ENCODE measurements at places on chromosomes 7 and 10. TPM values are rescaled to one million over a fixed set of nuclear protein-coding genes. Genes with fewer than 3 reads are reported as not detected.
A peak's percentile ranks its signal among the peaks of the same experiment; 100 is the strongest.

GRCh38 chr7:33873518-33873917 lies 31.8 kb upstream of the BMPER start:
- peak; percentile 37 for DNase-seq

PTF1A gene
- total RNA-seq: not detected

GRCh38 chr10:120641695-120642094 lies 184.7 kb downstream of the PLPP4 start:
- peak; percentile 3 for DNase-seq

DNA sequence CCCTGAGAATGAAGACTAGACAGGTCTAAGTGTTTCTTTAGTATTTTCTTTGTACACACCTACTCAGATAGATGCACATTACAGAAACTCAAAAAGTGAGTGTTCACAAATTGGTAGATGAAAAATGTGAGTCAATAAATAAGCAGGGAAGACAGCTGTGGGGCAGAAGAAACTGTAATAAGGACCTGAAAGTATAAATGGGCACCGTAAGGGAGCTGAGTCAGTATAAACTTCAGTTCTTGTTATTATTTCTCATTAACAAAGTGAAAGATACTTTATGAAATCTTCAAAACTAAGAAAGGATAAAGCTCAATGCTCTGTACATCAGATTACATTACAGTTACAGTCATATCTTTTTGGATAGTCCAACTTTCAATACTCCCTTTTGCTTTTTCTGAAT lies 2.5 kb downstream of the MTPN start:
- no peak for DNase-seq

GRCh38 chr7:142711746-142712616 lies 37.3 kb upstream of the PRSS1 start:
- DNase-seq: peak; percentile 34

ATOH7 gene
- total RNA-seq: 0.07 TPM

GRCh38 chr7:26170663-26171062 lies 18.7 kb downstream of the NFE2L3 start:
- DNase-seq: no peak
